ENCODE measurements at places on chromosomes 5 and 9.
A peak's percentile ranks its signal among the peaks of the same experiment; 100 is the strongest.

- DNase-seq: no peak
These were observed 5.3 kb upstream of the NFIL3 start for GRCh38 chr9:91428927-91429351.

DNA sequence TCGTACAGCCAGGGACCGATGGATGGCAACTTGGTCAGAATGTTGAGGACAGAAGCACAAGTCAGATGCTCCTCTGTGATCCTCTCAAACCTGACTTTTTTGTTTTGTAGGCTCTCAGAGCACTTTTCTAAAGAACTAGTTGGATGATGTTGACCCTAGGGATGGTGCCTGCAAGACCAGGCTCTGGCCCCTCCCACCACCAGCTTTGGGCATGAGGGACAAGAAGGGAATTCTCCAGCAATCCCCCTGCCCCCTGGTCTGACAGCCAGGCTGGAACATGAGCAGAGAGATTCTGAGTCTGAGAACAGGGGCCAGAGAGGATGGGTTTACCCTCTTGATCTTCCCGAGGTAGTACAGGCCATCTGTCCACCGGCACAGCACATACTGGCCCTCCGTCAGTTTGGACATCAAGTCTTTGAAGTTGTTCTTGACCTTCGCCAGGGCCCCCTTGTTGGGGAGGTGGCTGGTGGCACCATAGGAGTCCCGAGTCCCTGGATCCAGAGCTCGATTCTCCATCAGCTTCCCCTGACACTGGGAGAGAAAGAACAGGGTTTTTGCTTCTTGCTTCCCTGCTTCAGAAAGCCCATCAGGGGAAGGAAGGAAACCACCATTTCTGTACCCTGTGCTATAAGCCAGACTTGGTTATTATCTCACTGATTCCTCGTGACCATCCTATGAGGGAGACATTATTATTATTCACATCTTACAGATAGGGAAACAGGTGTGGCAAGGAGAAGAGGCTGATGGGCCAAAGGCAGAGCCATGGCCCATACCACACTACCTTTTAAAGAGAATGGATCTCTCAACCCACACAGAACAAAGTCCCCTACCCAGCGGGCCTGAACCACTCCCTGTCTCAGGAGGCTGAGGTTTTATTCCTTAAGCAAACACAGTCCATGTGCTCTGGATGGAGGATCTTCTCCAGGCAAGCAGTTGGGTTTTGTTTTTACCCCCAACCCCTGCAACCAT, 2.5 kb downstream of the PHF19 start:
- no peak for DNase-seq

- DNase-seq: no peak
These were observed 1495.6 kb upstream of the CDH6 start for GRCh38 chr5:29697785-29698414.

GRCh38 chr5:93658044-93658443, 75.0 kb downstream of the NR2F1 start:
- no peak for DNase-seq

DNA sequence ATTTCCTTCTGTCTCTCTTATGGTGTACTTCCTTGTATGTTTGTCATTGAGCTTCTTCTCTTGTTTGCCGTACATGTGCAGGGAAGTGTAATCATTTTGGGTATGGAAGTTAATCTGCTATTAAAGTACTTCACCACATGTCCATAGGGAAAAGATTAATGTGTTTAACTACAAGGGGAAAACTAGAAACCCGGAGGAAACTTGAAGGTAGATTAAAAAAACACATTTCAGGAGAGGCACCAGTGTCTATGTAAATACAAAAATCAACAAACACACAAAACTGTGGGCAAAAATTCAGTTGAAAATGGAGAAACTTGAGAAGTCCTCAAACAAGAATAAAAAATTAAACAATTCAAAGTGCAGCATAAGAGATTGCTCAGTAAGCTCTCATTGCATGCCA, 166.4 kb downstream of the PBX3 start:
- DNase-seq: no peak

GRCh38 chr5:96691503-96692303, 29.5 kb downstream of the CAST start:
- DNase-seq: no peak

DNA sequence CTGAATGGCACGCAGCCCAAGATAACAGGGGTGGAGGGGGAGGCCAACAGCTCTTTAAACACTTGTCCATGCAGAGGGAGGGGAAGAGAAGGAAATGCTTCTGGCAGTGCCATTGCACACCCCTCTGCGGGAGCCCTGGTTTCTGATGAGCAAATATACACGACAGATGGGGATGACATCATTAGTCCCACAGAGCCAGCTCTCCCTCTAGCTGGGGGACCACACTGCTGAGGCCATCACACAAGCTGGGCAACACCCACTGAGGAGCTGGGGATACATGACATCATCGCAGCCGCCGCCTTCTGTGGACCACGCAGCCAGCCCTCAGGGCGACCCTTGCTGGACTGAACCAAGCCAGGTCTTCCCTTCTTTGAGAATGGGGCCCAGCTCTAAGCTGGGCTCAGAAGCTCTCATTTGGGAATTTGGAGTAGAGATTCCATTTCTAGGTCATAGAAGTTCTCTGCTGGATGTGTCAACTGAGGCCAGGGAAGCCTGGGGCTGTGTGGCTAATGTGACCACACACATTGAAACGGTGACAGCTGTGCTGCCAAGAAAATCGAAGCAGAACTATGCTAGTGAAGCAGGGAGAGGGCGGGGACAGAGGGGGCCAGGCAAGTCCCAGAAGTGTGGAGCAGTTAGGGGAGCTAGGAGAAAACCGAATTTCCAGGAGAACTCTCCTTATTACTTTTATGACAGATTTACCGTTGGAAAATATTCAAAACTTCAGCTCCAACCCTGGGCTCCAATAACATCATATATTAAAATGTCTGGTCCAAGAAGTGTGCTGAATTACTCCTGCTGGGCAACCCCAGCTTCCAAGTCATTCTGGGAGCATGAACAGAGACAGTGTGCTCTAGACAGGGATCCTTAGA, 79.5 kb downstream of the PRRT1B start:
- DNase-seq: peak; percentile 31

DNA sequence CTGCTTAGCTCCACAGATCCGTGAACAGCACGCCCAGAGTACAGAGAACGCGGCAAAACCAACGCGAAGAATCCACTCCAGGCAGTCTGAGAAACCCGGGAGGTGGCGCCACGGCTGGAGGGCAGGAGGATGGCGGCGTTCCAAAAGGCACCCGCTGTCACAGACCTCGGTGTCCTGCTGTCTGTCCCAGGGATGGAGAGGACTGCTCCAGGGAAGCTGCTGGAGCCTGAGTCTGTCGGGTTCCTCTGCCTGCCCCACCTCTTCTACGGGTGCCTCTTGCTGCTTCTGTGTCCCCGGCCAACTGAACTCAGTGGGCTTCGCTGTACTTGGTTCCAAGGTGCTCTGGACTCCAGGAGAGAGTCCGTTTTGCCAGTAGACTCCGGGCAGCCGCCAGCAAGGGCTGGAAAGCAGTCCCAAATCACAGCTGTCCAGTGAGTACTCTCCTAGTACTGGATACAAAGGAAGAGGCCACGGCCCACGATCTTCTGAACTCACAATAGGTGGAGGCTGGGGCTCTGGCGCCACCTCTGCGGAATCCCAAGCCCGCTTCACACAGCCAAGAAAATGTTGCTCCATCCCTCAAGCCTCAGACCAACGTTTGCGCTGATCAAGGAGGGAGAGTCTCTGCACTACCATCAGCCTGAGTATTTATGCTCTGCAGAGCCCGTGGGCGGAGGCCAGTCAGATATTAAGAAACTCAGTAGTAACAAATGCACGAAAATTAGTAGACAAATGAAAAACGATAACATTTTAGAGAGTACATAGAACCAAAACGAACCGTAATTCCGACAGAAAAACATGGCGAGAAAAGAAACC, 440 bp downstream of the ANXA2R start:
- peak; percentile 66 for DNase-seq

DNA sequence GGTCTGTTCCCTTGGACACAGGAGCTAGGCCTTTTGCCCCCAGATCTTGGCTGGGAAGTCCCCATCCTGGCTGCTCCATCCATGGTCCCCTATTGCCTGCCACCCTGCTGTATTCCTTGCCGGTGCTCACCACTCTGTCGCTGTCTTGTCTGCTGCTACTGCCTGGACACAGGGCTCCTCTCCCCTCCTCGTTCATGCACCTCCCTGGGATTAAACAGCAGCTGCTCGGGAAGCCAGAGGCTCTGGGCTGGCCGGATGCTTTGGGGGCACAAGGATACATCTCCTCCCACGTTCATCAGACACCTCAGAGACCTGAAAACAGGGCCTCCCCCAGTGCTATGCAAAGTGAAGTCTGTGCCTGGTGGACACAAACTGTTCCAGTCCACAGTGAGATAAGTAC, 110.4 kb downstream of the ZNF354C start:
- no peak for DNase-seq

DNA sequence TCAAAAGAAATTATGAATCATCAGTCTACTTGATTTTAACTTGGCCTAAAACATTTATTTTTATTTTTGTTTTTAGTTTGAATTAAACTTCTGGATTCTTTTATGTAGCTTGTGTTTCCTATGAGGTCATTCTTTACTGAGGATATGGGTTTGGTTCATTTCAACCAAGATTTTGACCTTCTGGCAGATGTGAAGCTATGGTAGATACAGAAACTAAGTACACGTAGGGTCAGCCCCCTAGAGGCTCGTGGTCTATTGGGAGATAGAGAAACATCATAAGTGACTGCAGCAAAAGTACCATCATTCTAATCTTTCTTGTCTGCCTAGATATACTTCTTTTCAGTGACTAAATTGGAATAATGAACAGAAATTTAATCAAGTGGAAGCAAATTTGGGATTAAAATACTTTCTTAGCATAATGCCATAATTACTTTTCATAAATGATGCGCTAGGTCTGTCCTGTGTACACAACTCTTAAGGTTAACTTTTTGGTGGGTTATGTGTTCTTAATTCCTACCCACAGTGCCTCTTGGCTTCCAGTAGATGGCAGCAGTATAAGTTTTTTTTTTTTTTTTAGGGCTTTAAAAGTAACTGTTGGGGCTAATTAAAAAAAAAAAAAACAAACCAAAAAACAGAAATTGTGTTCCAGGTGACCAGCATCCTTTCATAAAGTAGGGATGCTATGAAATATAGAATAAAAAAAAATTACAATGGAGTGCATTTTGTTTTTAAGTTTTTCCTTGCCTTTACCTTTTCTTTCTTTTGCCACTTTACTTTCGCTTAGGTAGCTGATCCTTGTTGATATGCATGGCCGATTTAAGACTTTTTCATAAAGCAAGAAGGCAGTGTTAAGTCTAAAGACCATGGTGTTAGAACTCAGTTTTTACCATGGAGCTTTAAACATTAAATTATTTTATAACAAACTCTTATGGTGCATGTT, 49.9 kb downstream of the LRRTM2 start:
- DNase-seq: no peak

GRCh38 chr5:119355244-119355638, 578 bp upstream of the TNFAIP8 start:
- no peak for DNase-seq

GRCh38 chr5:79591326-79591725, 20.9 kb upstream of the TENT2 start:
- no peak for DNase-seq

DNA sequence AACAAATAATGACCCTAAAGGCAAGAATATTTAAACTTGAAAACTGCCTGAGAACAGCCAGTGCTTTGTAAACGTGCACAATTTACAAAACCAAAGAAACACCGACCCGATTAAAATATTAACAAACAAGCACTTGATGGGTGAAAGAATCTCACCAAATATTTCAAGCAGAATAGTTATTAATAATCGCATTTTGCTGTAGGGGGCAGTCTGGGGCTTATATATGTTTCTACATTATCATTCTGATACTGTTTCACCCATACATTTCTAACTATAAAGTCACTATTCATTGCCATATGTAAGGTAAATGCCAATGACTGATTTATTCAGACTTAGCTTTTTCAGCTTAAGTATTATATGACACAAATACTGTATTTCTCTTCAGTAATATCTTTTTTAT, 37.7 kb downstream of the UBAP2 start:
- no peak for DNase-seq

DNA sequence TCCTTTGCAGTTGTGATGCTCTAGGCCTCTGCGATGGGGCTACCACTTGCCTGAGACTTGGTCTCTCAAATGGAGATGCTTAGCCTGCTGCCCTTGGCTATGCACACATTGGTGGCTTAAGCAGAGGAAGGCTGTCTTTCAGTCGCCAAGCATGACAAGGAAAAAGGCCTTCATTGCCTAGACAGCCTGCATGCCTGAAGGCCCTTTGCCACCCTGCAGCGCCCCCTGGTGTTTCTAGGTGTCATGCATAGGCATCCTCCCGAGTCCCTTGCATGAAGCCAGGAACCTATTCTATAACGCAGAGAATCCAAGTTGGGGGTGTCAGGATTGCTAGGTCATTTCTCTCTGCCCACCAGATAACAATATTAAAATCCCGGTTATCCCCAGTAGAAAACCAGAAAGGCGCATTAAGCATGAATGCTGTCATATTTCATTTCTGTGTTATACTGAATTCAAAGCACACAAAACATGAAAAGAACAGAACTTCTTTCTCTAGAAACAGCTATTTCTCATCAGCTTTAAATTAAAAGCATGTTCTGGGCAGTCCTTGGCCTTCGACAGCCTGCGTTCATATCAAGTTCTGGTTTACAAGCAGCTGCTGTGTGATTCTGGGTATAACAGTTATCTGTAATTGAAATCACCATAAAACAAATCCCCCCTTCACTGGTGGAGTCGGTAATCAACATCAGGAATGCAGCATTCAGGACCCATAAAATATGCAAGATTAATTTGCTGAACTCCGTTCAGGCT, 59.7 kb upstream of the TRPC7 start:
- DNase-seq: no peak

GRCh38 chr5:51657340-51658240, 274.3 kb downstream of the ISL1 start:
- DNase-seq: no peak

DNA sequence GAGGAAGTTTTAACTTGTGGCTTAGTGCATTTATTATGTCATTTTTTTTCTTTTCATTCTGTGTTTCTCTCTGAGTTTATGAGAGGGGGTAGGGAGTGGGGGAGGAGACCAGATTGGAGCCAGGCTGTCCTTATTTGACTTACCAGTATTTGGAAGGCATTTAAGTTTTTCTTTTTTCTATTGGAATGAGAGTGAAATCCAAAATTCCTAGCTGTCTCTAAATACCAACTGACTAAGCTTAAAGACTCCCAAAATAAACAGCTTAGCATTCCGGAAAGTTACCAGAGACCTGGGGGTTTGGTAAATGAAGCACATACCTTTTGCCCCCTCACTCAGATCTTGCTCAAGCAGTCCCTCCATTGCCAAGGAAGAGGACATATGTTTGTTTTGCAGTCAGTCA, 581.9 kb upstream of the BRINP1 start:
- no peak for DNase-seq

DNA sequence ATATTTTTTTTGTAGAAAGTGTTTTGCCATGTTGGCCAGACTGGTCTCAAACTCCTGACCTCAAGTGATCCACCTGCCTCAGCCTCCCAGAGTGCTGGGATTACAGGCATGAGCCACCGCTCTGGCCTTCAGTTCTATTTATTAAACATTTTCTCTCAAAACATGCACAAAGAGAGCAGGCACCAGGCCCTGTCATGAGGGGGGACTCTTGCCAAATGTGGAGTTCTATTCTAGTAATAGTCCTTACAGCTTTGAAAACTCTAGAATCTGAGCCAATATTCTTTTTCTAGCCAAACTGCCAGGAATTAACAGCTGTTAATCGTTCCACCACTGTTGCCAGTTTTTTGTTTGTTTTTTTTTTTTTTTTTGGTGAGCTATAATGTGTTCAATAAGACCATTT, 124.6 kb downstream of the TARS1 start:
- DNase-seq: no peak
